Type B pancreatic cell (in vitro differentiated cells): ENCODE measurements at places on chromosomes 3 and 15. TPM values are rescaled to one million over a fixed set of nuclear protein-coding genes. Genes with fewer than 3 reads are reported as not detected.

The GP5 gene
- 0.10 TPM in 1 of 2 replicates, not detected in the other for total RNA-seq

- DNase-seq = no peak
Measured at GRCh38 chr3:147449669-147450068, 40.5 kb downstream of the ZIC1 start.

DNA sequence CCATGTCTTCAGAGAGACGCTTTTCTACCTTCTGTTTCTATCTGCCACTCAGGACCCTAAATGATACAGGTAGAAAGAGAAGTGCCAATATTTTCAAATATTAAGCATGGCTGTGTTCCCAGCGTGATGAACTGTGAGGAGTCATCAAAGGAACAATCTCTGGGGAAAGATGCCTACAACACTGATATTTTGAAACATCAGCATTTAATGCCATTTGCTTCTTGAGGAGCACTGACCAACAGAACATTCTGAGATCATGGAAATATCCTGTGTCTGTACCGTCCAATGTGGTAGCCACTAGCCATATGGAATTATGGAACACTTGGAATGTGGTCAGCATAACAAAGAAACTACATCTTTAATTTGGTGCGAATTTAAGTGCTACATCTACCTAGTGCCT lies 117.9 kb upstream of the COL6A5 start:
- DNase-seq = no peak

The CLEC3B gene
- total RNA-seq = 0.43 and 1.2 TPM in 2 replicates

GRCh38 chr3:192727032-192727847 lies at the start of gene FGF12:
FGF12 (minus strand) TSS chr3:192727541.
- peak; percentile 81 for DNase-seq

GRCh38 chr3:38353151-38353550 lies 6.6 kb downstream of the XYLB start:
- DNase-seq = no peak

GRCh38 chr3:180278583-180279188 lies 241.9 kb upstream of the PEX5L start:
- DNase-seq = no peak

DNA sequence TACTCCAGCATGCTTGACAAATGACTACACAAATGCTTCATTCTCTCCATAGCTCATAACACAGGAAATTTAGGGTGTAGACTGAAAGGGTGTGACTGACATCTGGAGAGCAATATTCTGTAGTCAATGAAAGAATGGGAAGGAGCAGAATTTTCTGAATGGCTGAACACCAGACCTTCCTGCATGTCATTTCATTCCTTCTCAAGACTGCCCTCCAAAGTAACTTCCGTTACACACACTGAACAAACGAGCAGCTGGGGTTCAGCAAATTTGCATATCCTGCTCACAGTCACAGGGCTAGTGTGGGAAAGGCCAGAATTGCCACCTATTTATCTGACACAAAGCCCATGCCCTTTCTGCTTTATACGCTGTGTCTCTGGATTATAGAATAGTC lies 325.0 kb upstream of the CFAP20DC start:
- no peak for DNase-seq

The CAPN3 gene
- total RNA-seq = 10.6 and 12.3 TPM in 2 replicates

DNA sequence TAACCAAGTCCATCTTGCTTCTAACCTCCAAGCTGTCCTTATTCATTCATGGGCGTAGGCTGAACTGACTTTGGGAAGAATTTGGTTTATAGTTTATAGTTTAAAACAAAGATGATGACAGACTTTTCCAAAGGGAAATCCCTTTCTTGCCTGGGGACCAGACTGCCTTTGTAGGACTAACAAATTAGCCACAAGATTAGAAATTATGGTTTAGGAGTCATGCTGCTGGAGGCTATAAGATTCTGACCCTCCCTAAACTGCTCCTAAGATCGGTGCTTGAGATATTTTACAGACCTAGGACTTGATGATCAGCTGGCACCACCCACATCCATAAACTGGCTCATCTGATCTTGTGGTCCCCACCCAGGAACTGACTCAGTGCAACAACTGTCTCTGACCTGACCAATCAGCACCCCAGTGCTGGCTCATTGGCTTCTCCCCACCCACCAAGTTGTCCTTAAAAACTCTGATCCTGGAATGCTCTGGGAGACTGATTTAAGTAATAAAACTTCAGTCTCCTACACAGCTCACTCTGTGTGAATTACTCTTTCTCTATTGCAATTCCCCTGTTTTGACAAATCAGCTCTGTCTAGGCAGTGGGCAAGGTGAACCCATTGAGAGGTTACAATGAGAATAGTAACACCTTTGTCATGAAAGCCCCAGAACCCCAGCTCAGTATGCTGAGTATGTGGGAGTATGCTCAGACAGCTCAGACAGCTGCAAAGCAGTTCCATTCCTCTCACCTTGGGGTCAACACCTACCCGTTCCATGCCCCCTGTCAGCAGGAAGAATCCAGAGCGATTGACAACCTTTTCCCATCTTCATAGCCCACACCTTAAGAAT lies 51.6 kb upstream of the C15orf39 start:
- DNase-seq = no peak

The GATA2 gene
- total RNA-seq = 14.1 and 23.9 TPM in 2 replicates

DNA sequence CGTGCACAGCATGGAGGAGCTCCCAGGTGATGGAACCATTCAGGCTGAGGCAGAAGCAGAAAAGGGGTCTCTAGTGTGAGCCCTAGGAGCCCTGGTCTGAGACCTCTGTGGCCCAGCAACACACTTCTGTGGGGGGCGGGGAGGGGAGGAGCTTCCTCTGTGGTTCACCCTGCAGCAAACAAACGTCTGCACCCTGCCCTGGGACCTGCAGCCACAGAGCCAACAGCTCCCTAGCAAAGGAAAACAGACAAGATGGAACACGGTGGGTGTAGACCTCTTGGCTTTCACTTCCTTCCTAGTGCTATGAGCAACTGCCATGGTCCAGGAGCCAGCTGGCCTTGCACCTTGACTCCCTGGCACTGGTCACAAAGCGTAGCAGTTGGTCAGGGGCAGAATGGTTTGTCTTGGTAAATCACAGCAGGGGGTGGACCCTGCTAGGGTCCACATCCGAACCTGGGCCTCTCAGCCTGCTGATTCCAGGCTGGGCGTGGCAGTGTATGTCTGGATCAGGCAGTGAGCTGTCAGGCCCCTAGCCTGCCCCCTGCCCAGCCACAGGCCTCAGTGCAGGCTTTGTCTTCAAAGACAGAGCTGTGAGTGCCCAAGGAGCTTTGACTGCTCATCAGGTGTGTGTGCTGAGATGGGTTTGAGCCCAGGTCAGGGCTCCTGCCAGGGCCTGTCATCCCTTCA lies 6.7 kb downstream of the AMIGO3 start:
- DNase-seq = no peak

The AMOTL2 gene
- total RNA-seq = 79.2 and 122 TPM in 2 replicates

- DNase-seq = no peak
Measured at GRCh38 chr15:78617076-78617475, 3.7 kb downstream of the CHRNA3 start.

The TMEM207 gene
- total RNA-seq = not detected in 2 replicates

The NANOGP8 gene
- not detected in 2 replicates for total RNA-seq

The BLM gene
- total RNA-seq = 8.5 and 21.5 TPM in 2 replicates

GRCh38 chr3:123768480-123769355 lies 115.4 kb downstream of the MYLK start:
- no peak for DNase-seq

DNA sequence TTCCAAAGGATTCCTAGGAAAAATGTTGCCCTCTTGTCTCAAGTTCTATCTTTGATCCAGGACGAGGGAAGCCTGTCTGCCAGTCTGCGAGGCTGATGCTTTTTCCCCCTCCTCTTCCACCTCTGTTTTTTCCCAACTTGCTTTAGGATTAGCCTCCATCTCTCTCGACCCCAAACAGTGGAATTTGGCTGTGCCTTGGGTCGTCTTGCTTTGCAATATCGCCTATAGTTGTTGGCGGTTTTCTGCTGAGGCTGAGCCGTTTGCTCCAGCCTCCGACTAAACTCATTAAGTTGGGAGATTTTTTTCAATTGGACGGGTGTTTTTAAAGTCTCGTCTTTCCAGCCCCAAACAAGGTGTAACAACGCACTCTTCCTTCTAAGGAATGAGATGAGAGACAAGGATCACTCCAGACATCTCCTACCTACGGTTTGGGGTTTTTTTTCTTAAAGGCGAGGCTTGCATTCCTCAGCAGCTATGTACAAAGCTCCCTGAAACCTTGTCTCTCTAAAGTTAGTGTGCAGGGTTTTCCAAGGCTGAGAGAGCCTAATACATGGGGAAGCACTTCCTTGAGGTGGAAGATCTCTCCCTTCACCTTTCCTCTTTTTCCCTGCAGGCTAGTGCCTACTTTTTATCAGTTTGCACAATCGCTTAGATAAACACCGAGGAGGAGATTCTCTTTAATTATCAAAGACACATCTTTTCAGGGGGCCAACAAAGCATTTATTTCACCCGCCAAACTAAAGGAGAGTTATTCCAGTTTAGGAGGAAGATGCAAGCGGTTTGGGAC lies 4.8 kb upstream of the NR2F2 start:
- no peak for DNase-seq

The FILIP1L gene
- total RNA-seq = 30.6 and 31.5 TPM in 2 replicates

DNA sequence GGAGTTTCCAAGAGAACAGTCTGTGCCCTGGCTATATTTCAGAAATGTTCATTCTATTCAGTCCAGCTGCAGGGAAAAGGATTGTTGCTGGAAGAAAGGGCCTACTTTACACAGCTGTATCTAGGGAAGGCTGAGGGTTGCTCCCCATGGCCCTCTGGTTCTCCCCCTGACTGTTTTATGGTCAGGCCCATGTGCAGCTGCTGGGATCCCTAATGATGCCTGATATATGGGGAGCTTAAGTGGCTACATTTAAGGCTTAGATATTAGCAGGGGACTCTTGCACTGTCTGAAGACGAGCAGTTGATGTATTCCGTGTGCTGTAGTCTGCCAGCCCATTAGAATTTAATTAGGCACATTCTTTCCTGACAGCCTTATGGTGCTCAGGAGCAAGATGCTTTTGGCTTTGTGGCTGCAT lies 72.0 kb downstream of the FAM43A start:
- no peak for DNase-seq

- no peak for DNase-seq
Measured at GRCh38 chr15:59170295-59171066, 36.2 kb upstream of the LDHAL6B start.

The FETUB gene
- total RNA-seq = not detected in 2 replicates

DNA sequence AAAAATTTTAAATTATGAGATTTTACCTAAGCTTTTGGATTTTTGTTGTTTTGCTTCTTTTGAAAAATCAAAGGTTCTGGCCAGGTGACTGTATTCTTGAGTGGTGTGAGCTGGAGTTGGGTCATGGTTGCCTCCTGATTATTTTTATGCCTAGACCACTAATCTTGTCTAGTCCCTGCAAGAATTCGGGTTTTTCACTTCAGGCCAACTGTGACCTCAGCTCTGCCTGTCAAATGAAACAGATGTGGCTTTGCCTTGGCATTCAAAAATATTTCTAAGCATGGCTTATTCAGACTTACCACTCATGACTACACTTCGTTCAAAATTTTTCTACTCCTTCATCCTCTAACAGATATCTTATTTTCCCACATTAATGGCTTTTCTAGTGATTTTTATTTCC lies 25.4 kb upstream of the CDV3 start:
- no peak for DNase-seq

The ATP13A4 gene
- 10.2 and 11.4 TPM in 2 replicates for total RNA-seq

DNA sequence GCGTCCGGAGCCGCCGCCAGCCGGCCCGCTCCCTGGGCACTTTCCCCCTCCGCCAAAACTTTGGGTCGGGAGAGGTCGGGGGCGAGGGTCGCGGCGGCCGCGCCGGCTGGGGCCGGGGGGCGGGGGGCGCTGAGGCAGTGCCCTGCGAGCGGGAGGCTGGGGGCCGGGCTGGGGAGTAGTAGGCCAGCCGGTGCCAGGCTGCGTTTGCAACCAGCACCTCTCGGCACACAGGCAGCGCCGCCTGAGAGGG lies 452 bp downstream of the BBX start:
- peak; percentile 81 for DNase-seq

The SOX2 gene
- total RNA-seq = 20.5 and 70.4 TPM in 2 replicates

The ABHD2 gene
- 55.4 and 63.9 TPM in 2 replicates for total RNA-seq

DNA sequence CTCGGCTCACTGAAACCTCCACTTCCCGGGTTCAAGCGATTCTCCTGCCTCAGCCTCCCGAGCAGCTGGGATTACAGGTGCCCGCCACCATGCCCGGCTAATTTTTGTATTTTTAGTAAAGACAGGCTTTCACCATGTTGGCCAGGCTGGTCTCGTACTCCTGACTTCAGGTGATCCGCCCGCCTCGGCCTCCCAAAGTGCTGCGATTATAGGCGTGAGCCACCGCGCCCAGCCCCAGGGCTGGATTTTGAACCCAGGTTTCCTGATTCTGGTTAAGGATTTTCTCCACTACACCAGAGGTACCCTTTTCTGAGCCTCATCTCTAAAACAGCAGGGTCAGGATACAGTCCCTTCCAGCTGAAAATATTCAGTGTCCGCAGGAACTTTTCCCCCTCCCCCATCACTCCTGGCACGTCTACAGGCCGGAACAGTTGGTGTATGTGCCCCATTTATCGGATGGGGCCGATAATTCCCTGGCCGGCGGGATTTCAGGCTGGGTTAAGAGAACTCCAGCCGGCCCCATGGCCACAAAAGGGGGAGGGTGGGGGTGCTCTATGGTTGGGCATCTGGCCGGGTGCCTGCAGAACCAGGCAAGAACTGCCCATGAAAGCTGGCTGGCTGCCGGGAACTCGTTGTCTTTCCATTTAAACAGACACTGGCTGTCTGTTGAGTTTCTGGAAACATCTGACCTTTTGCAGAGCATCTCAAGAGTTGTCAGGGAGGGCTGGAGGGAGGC lies 26.8 kb upstream of the SEMA4B start:
- no peak for DNase-seq

GRCh38 chr3:64759811-64760210 lies 72.0 kb upstream of the ADAMTS9 start:
- no peak for DNase-seq

DNA sequence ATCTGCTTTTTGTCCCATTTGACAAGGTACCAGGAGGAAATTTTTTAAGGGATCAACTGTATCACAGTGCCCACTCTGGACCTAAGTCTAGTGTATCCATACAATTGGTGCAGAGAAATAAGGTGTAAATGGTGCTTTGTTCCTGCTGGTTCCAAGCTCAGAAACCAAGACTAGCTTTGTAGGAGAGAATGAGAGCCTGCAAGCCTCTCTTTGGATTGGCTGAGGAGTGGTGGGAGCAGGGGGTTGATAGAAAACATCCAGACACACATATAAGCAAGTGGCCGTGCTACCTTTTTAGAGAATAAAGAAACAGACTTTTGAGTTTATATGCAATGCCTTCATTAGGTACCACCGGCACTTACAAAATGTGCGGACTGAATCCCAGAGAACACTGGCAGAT lies 45.8 kb downstream of the ARPP21 start:
- DNase-seq = no peak

The COL8A1 gene
- total RNA-seq = 0.86 and 2.6 TPM in 2 replicates

GRCh38 chr3:141525814-141526213 lies 39.0 kb downstream of the RASA2 start:
- no peak for DNase-seq

The PDIA5 gene
- 28.5 and 48.4 TPM in 2 replicates for total RNA-seq

The HGD gene
- 10.4 and 14.0 TPM in 2 replicates for total RNA-seq

The REC114 gene
- not detected in 2 replicates for total RNA-seq

The GPR156 gene
- 0.45 and 1.5 TPM in 2 replicates for total RNA-seq

DNA sequence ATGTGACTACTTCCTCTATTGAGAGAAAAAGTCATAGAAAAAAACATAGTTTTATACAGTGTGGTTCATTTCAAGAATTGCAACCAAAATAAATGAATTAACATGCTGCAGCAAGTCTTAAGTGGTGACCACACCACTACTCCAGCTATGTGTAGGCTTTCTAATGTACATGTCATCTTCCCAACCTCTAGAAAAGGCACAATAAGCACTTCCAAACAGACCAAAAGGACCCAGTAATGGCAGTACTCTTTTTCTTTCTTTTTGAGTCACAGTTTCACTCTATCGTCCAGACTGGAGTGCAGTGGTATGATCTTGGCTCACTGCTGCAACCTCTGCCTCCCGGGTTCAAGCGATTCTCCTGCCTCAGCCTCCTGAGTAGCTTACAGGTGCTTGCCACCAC lies 219.3 kb upstream of the KBTBD8 start:
- no peak for DNase-seq

The LTK gene
- total RNA-seq = 0.51 and 0.55 TPM in 2 replicates
